ENCODE measurements at places on chromosomes 5 and 9.

DNA sequence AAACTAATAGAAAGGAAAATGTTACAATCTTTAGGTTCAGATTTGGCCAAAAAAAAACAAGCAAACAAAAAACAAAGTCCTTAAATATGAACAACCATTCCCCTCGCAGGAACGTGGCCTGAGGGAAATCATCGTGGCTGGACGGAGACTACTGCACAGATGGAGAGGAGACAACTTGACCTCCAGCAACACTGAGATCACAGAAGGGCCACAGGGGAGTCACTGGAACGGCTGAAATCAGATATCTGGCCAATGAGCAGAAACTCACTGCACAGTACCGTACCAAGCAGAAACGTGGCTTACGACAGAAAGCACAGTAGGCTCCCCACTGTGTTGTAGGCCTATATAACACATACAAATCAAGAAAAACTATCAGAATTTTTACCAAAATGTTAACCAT, 27.7 kb downstream of the CAMSAP1 start:
- no peak for DNase-seq

GRCh38 chr9:7241694-7242093, 483.9 kb downstream of the KDM4C start:
- DNase-seq = no peak

GRCh38 chr9:82106536-82106935, 118.0 kb downstream of the SPATA31D1 start:
- no peak for DNase-seq

GRCh38 chr5:10323588-10324488, 16.1 kb upstream of the CMBL start:
- no peak for DNase-seq

GRCh38 chr5:82147860-82148573, 130.1 kb downstream of the RPS23 start:
- DNase-seq = no peak

- DNase-seq = no peak
Observed at GRCh38 chr9:77946969-77947620, 84.5 kb downstream of the GNAQ start.

DNA sequence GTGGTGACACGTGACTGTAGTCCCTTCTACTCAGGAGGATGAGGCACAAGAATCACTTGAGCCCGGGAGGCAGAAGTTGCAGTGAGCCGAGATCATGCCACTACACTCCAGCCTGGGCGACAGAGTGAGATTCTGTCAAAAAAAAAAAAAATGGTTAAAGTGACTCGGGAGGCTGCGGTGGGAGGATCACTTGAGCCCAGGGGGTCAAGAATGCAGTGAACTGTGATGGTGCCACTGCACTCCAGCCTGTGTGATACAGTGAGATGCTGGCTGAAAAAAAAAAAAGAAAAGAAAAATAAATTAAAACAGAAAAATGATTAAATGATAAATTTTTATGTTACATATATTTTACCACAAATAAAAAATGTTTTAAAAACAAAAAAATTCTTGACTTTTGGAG, 51.9 kb downstream of the KLF4 start:
- DNase-seq = no peak

DNA sequence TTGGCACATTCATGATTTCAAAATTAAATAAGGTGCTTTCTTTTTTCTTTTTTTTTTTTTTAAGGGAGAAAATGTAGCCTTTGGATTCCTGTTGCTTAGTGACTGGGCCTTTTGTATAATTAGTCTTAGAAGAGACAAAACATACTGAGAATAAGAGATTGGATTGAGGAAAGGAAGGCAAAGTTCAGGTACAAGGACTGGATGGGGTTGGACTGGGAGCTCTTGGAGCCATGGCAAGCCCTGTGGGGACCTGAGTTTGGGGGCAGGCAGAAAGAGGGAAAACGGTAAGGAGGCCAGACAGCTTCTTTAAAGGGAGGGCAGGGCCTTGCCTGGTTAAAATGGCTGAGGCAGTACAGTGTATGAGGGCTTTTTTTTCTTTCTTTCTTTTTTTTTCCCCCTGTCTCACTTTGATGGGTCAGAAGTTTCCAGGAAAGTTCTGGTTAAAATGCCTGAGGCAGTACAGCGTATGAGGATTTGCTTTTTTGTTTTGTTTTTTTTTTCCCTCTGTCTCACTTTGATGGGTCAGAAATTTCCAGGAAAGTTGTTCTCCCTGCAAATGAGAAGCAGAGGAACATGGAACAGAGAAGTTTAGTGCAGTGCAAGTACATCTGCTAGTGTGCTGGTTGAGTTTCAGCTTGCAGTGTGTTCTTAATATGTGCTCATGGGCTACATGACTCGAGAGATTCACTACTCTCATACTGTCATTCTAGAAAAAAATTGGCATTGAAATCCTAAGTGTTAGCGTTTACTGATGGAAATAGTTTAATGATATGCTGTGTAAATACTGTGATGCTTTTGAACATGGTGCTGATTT, 16.8 kb downstream of the SNX18 start:
- DNase-seq = no peak

DNA sequence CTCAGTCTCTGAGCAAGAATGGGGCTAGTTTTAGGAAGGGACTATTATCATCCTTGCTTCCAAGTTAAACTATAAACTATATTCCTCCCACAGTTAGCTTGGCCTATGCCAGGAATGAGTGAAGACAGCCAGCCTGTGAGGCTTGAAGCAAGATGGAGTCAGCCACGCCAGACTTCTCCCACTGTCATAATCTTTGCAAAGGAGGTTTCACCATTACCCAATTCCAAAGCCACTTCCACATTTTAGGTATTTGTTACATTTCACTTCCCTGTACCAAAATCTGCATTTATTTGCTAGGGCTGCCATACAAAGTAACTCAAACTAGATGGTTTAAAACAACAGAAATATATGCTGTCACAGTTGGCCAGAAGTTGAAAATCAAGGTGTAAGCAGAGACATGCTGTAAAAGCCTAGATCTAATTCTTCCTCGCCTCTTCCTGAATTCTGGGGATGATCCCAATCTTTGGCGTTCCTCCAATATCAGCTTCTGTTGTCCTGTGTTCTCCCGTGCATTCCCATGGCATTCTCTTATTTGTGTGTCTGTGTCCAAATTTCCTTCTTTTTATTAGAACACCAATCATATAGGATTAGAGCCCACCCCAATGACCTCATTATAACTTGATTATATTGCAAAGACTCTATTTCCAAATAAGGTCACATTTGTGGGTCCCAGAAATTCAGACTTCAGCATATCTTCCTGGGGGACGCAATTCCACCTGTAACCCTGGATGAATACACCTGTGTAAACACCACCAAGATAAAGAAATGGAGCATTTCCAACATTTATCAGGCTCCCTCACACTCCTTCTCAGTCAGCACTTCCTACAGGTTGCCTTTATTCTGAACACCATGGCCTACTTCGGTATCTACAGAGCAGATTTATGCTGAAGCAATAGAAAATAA, 126.8 kb downstream of the GCNT1 start:
- DNase-seq = no peak

DNA sequence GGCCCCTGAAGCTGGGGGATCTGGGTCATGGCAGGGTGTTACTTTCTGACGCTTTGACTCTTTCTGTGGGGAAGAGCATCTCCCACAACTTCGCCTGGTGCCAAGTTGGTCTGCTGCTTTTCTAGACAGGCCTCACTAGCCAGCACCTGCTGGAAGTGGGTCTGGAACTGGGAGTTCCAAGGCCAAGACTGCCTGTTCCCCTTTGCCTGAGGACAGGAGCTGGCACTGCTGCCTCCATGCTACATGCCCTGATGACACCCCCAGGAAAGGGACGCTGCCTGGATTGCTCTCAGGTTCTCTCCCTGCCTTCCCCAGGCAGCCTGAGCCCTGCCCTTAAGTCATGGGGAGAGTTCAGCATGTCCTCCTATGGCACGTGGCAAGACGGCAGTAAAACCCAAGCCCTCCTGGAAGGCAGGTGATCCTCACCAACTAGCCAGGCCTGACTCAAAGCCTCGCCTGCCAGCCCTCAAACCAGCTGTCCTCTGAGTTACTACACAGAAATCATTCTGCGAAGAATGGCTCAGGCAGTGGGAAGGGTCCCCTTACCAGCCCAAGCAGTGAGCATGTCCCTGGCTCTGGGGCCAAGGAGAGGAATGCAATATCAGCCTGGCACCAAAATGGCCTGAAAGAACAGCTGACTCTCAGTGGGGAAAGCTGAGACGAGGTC, 35.8 kb downstream of the SEC61B start:
- no peak for DNase-seq

GRCh38 chr5:57937025-57937424, 454.4 kb upstream of the ACTBL2 start:
- no peak for DNase-seq

DNA sequence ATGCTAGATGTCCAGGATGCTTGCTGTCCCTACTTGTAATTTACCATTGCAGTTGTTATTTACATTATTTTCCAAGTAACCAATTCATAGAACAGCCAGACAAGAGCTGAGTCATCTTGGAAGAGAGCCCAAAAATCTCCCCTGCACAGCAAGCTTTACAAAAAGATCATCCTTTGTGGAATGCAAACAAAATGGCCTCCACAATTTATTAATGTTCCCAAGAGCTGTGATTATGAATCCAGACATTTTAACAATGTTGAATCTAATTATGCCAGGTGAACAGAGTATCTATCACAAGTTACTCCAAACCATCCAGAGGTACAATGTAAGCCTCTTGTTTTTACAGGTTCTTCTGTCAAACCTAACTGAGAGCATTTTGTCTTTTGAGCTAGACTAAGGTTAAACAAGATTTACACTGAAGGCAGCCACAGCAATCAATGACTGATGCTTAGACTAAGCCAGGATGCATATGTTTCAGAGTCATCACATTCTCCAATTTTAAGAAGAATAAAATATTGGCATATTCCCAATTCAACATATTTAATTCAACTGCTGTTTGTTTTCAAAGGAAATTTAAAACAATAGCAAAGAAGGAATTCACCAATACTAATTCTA, 95.3 kb upstream of the SLC12A2 start:
- no peak for DNase-seq

DNA sequence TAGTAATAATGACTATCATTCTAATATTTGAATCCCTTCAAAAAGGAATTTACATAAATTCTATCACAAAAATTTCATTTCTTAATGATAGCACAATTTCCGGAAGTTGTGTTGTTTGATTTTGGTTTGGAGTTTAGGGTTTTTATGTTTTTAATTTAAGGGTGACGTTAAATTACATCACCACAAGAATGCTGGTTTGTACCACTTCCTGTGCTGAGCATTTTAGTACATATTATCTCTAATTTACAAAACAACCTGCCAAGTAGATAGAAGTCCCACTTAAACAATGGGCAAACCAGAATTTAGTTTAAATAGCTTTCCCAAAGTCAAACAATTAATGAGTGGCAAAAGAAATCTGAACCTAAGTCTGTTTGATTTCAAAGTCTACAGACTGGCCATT, 63.4 kb downstream of the DENND1A start:
- DNase-seq = no peak

DNA sequence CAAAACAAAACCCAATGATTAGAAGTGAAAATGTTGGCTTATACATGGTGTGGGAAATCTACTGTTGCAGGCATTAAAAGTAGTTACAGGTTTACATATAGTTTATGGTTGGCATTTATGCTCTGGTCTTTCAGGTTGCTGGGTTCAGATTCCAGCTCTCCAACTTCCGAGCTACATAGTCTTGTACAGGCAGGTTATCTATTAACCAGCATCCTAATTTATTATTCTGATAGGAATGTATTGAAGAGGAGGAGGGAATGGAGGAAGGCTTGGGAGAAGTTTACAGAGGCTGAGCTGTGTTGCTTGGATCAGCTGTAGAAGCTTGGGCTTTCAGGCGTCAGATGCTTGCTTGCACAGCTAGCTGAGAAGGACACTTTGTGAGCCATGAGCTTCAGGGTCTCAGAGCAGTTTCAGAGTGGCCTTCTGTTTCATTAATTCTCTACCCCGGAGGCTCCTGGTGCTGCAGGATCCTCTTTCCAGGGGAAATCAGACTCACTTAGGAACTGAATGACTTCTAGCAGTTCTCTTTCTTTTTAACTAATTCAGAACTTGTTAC, 11.7 kb upstream of the ERBIN start:
- no peak for DNase-seq

DNA sequence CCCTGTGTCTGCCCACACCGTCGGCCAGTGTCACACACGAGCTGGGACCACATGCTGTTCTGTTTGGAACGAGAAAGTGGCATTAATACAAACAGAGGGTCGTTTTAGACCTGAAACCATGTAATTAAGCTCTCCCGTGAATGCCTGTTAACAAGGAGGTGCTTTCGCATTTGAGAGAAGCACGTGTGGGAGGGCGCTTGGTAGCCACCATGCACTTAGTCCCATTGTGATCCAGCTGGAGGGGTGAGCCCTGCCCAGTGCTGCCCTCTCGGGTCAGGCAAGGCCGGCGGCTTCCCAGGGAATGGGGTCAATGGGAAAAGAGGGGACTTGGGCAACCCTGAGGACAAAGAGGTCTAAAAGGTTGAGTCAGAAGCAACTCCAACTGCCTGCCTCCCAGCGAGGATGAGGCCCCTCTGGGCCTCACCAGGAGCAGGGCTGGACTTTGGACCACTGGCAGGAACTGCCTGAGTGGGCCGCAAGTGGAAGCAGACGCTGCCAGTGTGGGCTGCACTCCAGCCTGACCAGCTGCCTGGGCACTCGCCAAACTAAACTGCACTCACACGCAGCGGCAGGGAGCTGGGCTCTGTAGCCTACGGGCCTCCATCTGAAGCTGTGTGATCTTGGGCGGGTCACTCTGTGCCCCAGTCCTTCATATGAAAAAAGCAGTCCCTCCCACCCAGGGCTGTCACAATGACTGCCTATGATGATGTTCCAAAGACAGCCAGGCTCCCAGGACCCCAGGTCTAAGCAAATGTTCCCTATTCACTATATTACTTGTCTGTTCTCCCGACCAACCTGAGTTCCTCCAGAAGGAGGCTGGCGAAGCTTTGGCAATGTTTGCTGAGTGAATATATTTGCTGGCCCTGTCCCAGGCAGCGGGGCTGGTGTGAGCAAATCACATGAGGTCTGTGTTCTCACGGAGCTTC, 195.7 kb downstream of the CDK5RAP2 start:
- no peak for DNase-seq

- no peak for DNase-seq
Observed at GRCh38 chr9:108703429-108703828, 152.4 kb downstream of the ACTL7B start.

- no peak for DNase-seq
Observed at GRCh38 chr5:164266571-164266970, 761.2 kb downstream of the MAT2B start.

DNA sequence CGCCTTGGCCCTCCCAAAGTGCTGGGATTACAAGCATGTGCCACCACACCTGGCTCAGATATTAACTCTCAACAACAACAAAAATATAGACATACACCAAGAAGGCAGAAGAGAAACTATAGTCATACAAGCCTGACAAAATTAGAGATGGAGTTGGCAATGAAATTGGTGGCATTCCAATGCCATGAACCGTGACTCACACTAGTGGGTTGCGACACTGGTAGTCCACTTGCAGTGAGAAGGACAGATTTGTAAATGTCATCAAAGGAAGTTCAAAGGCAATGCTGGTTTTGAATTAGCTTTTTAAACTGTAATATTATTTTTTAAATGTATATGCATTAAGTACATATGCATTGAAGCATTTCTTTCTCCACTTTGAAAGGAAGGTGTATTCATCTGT, 8.5 kb upstream of the DNAJC25 start:
- no peak for DNase-seq

Measured in ascending aorta (tissue), 2 donors.